D721Med (cell line): ENCODE measurements at places on chromosomes 11 and 22.

GRCh38 chr22:45164270-45165088, 754 bp downstream of the NUP50 start:
- no peak for DNase-seq

- peak; percentile 75 for DNase-seq
Observed at GRCh38 chr11:74735365-74735928, 4.2 kb upstream of the CHRDL2 start.

GRCh38 chr11:122690801-122691548, 35.5 kb downstream of the UBASH3B start:
- no peak for DNase-seq

GRCh38 chr22:43511276-43511910, 99.6 kb downstream of the MPPED1 start:
- DNase-seq = no peak

- DNase-seq = no peak
Observed at GRCh38 chr11:121887569-121887968, 228.4 kb downstream of the BLID start.

DNA sequence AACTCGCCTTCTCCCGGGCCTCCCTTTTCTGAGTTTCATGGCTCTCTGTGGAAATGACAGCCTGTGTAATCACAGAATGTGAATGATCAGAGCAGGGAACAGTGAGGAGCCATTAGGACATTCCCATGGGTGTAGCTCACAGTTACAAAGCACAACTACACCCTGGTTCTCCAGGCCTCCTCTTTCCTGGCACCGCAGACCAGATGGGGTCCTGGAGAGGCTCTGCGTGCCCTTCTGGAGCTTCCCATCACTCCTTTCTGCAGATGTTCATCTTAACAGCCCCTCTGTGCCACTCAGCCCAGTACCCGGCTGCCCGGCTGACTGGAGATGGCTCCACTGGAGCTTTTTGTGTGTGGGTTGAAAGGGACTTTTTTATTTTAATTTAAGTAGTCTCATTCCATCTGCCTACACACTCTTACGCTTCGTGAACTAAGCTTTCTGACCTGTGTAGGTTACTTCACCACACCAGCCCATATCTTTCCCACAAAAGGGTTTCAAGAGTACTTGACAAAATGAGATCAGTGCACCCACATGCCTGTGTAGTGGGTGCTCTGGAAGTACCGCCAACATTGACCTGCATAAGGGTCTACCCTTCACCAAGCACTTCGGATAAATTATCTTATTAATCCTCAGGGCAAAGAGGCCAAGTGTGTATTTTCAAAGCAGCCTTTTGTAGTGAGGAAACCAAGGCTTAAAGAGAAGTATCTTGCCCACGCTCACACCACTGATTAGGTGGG, 29.8 kb downstream of the SREBF2 start:
- no peak for DNase-seq

GRCh38 chr22:50046019-50046415, 12.1 kb downstream of the TTLL8 start:
- no peak for DNase-seq

- DNase-seq = no peak
Observed at GRCh38 chr22:41919357-41920224, 4.7 kb upstream of the SHISA8 start.

DNA sequence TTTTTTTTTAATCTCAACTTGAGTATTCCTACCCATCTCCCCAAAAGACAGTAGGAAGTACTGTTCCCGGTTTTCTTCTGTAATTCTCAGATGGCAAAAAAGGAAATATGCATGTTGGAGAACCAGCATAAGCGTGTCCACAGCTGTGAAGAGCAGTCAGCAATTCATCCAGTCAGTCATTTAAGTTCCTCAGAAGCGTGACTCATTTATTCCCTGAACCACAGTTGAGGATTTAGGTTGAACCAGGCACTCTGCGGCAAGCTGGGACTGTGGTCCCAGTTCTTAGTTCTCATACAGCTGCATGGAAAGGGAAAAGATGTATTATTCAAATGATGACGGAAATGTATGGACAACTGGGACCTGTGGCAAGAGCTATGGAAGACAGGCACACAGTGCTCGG, 61.0 kb upstream of the MYO18B start:
- no peak for DNase-seq

DNA sequence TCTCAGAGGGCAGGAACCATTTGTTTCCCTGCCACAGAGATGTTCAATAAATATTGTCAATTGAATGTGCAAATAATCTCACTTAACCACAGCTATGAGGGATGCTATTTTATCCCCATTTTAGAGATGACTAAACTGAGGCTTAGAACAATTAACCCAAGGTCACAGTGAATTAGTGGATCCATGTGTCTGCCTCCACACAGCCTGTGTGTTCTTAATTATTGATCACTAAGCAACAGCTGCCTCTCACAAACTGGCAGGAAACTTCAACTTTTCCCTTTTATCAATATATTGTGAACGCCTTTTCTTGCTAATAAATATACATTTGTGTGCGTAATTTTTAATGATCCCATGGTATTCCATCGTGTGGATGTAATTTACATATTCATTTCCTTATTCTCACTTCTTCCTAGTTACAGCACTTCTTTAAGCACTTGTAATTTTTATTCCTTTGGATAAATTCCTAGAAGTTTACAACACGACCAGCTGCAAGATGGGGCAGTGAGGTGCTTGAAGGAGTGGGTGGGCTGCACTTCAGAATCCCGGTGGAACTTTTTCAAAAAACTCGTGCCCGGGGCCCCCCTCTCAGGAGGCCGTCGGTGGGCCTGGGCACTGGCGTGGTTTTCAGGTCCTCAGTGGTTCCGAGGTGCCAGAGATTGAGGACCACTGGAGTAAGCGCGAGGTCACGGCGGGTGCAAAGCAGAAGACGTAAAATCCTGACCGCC, 915 bp upstream of the SREBF2 start:
- no peak for DNase-seq

- DNase-seq = no peak
Observed at GRCh38 chr11:86101941-86102407, 33.1 kb upstream of the PICALM start.

GRCh38 chr11:295351-296170, 3.8 kb downstream of the IFITM5 start:
- DNase-seq = no peak

GRCh38 chr11:59437770-59438169, 1.5 kb downstream of the OR5A1 start:
- no peak for DNase-seq

DNA sequence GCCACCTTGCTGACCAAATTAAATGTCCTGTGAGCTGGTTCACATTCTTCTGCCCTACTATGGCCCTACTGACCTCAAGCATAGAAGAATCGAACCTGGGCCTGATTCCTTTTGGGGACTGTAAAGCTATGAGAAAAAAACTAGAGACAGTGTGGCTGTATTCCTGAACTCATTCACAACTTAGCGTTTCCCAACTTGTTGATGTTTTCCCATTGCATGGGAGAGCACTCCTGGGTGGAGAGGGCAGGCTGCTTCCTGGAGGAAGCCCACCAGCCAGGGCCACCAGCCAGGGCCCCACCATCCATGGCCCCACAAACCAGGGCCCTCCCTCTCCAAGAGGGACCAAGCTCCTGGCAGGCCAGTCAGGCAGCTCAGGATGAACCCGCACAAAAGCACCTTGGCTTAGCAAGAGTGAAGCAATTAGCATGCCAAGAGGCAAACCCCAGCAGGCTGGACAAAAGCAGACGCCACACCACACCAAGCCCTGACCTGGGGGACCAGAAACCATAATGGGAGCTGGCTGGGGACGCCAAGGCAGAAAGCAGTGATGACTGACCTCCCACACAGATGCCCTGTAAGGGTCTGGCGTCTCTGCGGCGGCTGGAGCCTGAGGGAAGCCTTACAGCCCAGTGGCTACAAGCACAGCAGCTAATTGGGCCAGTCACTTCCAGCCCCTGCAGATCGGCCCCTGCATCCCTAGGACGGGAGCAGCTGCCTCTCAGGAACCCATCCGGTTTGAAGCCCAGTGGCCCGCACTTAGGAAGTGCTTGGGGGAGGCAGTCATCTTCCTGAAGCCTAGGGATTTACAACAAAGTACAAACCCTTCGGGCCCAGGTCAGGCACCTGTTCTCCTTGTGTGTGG, 2.1 kb downstream of the CERK start:
- DNase-seq = no peak

DNA sequence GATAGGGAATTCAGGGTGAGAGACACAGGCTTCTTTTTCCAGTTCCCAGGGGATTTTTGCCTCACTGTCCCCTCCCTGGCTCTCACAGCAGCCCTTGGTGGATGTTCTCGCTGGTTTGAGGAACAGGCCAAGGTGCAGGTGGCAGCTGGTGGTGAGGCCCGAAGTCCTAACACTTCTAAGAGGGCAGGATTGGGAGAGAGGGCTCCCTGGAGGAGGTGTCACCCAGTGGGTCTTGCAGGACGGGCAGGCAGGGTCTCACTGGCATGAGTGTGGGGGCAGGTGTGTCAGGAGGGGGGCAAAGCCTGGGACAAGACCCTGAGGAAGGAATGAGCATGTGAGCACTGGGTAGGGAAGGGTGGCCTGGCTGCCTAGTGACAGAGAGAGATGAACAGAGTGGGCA, 9.2 kb downstream of the ADORA2A start:
- peak; percentile 11 for DNase-seq

- no peak for DNase-seq
Observed at GRCh38 chr11:119676461-119677020, 52.5 kb downstream of the NECTIN1 start.

GRCh38 chr11:26622181-26622580, 50.1 kb upstream of the MUC15 start:
- DNase-seq = no peak

DNA sequence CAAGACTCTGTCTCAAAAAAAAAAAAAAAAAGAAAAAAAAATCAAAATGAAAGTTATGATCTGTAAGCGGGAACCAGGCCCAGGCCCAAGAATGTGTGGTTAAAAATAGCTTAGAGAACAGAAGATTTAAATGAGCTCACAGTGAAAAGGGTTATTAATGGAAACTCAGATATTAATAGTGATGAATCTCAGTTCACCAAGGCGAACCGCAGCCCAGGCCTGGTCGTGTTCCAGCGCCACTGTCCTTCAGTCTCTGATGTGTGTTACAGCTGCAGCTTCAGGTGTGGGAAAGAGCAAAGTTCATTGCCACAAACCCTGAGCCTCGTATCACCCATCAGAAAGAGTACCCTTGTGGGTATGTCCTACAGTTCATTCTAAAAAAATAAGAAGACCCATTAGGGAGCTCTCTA, 107.1 kb downstream of the GAB2 start:
- DNase-seq = no peak

DNA sequence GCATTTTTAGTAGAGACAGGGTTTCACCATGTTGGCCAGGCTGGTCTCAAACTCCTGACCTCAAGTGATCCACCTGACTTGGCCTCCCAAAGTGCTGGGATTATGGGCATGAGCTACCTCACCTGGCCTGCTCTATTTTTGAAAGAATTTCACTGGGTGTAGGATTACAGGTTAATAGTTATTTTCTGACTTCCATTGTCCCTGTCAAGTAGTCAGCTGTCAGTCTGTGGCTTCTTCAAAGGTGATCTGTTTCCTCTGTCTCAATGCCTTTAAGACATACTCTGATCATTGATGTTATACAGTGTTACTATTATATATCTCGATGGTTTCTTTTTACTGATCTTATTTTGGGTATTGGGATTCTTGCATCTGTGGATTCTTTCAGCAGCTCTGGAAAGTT, 10.1 kb upstream of the EXT2 start:
- no peak for DNase-seq

- DNase-seq = no peak
Observed at GRCh38 chr11:96554236-96554820, 164.5 kb downstream of the JRKL start.

GRCh38 chr22:49515475-49515874, 312.2 kb downstream of the BRD1 start:
- DNase-seq = no peak

DNA sequence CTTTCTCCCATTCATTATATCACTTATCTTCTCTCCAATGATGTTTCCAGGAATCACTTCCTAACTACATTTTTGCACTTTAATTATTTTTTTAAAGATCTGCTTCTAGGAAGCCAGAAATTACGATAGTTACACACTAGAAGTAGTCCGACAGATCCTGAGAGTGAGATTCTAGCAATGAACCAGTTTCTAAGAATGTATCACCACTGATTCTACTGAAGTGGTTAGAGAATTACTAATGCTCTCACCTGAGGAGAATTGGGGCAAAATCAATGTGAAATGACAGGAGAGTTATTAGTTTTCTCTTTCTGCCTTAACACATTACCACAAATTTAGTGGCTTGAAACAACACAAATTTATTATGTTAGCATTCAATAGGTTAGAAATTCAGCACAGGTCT, 241.2 kb downstream of the CASP12 start:
- no peak for DNase-seq

GRCh38 chr11:119371778-119372182, 9.7 kb downstream of the USP2 start:
- no peak for DNase-seq

DNA sequence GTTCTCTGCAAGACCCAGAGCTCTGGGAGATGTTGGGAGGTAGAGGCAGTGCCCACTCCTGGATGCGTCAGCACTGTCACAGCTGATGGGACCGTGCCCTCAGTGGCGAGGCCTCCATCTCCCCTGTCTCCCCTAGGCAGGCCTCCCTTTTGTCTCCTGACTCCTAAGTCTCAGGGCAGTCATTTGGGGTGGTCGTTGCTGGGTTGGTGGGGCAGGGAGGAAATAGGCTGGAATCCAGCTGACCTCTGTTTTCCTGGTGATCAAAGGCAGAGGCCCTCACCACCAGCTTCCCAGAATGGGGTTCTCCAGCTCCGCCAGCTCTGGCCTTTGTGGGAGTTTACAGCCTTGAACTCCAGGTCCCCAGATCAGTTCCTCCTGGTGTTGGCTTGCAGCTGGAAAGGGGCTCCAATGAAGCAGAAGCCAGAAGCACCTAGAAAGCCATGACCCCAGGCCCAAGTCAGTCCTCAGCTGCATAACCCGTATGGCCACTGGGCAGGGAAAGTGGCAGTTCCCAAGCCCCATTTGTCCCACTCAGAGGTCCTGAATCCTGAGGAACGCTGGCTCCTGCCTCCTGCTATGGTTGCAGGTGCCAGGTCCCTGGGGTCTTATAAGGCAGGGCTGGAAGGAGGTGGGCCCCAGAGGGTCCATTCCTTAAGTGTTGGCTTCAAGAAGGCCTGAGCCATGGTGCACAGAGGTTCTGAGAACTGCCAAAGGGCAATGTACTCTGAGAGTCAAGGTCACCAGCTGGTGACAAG, 7.3 kb upstream of the FXYD2 start:
- no peak for DNase-seq

- no peak for DNase-seq
Observed at GRCh38 chr22:24760708-24761306, 13.7 kb downstream of the PIWIL3 start.

GRCh38 chr11:41522391-41522790, 62.9 kb upstream of the LRRC4C start:
- DNase-seq = no peak

DNA sequence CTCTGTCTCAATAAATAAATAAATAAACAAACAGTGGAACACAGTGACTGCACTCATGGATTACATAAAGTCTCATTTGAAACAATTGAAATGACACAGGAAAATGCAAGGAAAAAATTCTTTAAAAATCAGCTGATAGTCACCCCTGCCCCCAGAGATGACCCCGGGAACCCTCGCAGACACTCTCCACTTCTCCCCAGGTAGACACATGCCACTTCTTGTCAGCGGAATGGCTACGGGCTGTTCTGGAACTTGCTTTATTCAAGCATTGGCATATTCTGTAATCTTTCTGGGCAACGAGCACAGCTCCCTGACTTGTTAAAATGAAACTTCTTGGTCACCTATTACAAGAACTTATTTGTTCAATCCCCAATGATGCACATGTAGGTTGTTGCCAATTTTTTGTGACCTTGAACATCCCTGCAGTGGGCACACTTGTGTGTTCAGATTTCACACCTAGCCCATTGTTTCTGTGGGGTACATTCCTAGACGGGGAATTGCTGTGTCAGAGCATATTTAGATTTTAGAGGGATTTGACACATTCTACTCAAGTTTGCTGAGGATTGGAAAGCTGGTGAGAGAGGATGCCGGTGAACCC, 32.8 kb downstream of the MYEOV start:
- DNase-seq = no peak
